ENCODE measurements at places on chromosomes 7 and 10. TPM values are rescaled to one million over a fixed set of nuclear protein-coding genes. Genes with fewer than 3 reads are reported as not detected.

GRCh38 chr7:22664988-22665798 lies 61.8 kb upstream of the IL6 start:
- no peak for DNase-seq

DNA sequence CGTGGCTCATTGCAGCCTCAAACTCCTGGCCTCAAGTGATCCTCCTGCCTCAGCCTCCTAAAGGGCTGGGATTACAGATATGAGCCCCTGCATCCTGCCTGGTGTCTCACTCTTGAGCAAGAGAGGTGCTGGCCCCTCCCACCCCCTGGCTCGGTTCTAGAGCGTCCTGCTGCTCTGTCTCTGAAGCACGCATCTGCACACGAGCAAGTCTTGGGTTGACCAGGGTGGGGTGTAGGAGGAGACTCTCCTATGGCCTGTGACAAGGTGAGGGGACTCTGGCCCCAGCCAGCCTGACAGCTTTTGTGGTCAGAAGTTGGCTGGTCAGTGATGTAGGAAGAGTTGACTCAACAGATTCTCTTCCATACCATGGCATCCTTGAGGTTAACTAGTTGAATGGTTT lies 110.7 kb upstream of the CARD11 start:
- DNase-seq, result no peak

- DNase-seq, result no peak
Measured at GRCh38 chr10:8049045-8049864, 5.2 kb upstream of the GATA3 start.

GRCh38 chr10:132027423-132027983 lies 38.2 kb upstream of the JAKMIP3 start:
- no peak for DNase-seq

GRCh38 chr10:96967847-96968246 lies 135.7 kb downstream of the LCOR start:
- no peak for DNase-seq

DNA sequence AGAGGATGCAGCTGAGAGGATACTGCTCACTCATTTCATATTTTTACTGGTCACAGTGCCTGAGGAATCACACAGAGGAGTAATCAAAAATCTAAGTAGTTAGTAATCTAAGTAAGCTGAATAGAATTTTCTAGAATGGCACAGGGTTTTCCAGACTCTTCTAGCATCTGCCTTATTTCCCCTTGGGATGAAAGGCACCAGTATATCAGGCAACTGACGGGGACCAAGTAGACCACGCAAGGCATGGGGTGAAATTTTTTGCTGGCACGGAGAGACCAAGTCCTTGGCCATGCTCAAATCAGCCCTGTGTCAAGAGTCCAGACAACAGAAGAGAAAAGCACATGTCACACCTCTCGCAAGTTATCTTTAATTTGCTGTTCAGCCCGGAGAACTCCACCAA lies 14.2 kb downstream of the NCOA4 start:
- DNase-seq, result no peak

DNA sequence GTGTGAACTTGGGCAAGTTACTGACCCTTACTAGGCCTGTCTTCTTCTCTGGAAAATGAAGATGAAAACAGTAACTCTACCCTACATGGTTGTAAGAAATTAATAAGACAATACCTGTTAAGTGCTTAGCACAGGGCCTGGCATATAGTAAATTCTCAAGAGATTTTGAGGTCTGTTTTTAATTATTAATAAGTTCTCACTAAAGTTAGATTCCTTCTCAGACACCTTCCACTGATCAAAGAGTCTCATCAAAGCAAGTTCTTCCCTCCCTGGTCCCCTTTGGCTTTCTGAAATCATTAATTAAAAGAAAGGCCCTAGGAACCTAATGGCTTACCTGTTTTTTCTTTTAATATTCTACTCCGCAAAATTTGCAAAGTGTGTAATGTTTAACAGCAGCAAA lies 4.6 kb downstream of the TMEM140 start:
- no peak for DNase-seq

DNA sequence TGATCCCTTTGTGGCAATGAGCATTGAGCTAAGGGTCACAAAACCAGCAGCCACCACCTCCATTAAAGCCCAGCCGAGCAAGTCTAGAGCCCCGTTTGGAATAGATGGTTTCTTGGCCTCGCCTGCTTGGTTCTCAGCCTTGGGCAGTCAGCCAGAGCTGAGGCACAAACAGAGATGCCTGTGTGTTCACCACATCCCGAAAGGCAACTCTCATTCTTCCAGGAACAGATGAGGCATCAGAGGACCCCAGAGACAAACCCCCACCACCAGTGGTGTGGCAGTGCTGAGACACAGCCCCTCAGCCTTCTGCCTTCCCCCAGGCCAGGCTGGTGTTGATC lies 203.3 kb upstream of the ZMIZ1 start:
- no peak for DNase-seq

DNA sequence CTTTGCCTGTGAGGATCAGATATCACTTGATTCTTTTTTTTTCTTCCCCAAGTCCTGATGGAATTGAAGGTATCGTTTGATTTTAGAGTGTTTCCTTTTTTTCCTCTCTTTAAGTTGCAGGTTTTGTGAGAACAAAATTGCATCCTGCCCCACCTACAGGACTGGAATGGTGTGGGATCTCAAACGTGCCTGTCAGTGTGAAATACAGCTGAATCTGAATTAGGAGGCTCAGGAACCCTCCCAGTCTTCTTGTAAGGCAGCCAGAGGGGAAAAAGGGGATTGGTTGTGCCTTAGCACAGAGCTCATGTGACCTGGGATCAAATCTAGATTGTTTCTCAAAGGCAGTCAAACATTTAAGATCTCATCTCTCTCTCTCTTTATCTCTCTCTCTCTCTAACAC lies 32.7 kb upstream of the KLHL7 start:
- no peak for DNase-seq

DNA sequence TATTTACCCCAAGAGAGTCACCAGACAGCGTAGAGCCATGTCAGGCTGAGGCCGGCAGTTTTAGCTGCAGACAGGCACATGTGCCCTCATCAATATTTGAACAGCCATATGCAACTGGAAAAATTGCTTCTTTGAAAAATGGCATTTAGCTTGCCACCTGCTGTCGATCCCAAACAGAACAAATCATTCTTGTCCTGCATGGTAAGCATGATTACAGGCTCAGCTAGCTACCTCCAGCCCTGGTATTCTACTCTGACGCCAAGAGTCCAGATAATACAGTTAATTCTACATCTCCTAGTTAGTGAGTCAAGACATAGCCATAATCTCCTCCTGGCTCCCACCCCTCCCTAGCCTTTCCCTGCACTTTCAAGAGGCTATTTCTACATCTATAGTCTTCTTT lies 7.7 kb downstream of the CREB3L2 start:
- no peak for DNase-seq

DNA sequence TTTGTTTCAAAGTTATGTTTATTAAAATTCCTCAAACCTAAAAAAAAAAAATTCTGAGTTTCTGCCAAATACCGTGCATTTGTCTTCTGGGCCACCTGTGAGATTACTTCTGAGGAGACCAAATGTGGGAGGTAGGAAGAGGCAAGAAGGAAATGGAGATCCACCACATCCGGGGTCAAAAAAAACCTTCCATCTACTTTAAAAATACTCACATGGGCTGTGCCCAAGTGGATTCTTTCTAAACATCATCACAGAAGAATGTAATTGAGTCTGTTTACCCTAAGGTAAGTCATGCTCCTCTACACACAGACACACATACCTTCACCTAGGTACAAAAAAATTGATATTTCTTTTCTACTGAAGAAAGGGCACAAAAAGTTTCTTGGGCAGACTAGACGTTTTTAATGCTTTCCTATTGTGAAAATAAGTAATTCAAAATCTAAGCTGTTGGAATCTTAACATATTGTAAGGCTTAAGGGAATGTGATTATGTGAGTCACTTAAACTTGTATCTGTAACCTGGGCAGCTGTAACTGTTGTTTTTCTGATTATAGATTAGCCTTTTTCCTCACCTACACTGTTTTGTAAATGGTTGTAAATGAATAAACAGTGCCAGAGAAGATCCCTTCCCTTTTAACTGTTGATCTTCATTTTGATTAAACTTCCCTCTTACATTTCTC lies 19.1 kb upstream of the SPOCK2 start:
- DNase-seq, result no peak

GRCh38 chr7:122887198-122887597 lies 938 bp upstream of the CADPS2 start:
- DNase-seq, result no peak

- no peak for DNase-seq
Measured at GRCh38 chr10:1403508-1404322, 333.6 kb downstream of the ADARB2 start.

DNA sequence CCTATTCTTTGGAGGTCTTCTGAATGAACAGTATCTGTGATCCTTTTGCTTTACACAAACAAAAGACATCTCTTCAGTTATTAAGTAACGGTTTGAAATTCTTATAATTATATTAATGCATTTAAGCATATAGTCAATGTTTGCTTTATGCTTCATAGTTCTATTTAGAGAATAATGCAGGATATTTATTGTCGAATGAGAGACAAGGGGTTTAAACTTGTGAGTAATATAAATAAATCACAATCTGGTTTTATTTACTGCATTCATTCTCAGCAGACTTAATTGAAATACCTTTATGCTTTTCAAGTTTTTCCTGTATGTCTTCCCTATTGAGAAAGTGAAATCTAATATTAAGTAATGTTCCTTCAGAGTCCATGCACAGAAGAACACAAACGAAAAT lies 149.5 kb upstream of the LRRN3 start:
- no peak for DNase-seq

DNA sequence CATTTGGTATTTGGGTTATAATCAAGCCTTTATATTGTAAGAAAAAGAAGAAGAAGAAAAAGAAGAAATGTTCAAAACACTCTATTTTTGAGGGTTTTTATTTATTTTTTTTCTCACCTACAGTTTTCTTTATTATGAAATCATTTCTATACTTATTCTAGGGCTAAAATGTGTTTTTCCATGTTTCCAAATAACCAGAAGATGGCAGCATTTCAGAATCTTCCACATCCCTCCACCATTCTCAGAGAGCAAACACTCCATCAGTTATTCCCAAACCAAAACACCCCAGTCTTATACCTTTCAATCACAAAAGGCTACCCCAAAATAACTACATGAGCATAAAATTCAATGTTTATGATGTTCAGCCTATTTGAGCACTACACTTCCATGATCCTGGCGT lies 38.7 kb upstream of the PPP1R17 start:
- no peak for DNase-seq

GRCh38 chr7:128104108-128104742 lies 73.0 kb upstream of the LRRC4 start:
- DNase-seq, result no peak

DNA sequence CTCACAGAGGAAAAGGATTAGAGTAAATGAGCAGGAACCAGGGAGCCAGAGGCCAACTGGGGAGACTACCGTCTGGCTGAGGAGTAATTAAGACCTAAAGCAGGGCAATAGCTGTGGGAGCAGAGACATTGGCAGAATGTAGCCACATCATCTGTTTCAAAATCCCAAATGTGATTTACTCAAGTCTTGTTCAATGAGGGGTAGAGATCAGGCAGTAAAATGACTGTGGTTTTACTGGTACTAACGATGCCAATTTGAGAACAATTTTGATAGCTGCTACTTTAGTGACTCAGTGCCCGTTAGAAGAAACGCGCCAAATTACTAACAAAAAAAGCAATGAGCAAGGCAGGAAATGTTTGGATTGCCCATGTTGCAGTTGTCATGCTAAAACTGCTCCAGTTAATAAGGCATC lies 12.7 kb upstream of the MIOS start:
- DNase-seq, result no peak

GRCh38 chr10:103839519-103839871 lies 15.9 kb downstream of the SH3PXD2A start:
- DNase-seq, result no peak

DNA sequence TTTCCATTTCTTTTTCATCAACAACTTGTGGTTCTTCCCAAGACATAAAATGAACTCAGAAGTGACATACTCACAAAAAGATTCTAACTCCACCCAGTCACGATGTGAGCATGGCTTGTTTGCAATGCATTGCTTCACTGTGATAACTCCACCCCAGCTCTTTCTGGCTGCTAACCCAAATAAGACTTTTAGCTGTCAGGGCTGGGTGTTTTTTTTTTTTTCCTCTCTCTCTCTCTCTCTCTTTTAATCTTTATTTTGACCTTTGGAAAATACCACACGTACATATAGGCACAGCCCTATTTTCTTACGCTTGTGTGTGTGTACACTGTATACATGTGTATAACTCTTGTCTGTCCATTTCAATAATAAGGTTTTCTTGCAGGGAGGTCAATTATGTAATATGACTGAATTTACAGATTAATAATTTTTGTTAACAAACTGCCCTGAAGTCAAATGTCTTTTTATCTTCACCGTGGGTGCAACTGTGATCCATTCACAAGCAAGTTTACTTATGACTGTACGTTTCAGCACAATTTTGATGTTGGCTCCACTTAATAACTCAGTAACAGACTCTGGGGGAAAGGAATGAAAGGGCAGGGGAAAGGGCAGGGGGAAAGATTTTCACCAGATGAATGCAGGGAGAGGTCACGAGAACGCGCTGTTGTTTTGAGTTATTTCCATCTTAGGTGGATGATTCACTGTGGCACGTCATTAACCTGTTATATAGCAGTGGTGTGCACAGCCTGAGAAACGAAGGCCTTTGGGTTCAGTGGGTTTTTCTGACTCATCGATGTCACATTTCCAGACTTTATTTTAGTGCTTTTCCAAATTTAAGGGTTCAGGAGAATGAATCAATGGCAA lies 49.1 kb downstream of the APBB1IP start:
- peak; percentile 79 for DNase-seq

GRCh38 chr7:140456551-140457051 lies 22.7 kb downstream of the MKRN1 start:
- no peak for DNase-seq

DNA sequence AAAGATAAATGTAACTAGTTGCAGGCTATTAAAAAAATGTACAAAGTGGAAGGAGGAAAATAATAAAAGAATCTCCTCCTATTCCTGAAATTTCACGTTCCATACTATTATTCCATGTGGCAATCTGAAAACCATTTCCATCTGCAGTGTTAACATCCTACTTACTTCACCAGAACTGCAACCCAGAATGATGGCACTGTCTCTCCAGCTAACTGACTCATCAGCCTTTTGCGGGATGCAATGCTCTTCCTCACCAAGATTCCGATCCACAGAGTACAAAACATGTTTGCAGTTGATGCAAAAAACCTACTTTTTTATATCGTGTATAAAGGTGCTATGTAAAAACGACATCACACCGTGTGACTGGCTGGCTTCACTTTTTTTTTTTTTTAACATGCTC lies 50.8 kb downstream of the ESYT2 start:
- DNase-seq, result no peak

- no peak for DNase-seq
Measured at GRCh38 chr10:3272300-3272699, 99.7 kb upstream of the PITRM1 start.

Gene GIMAP6
- 36.2 TPM for total RNA-seq

Gene SAP25
- total RNA-seq, result 7.0 TPM

Gene PRPS1L1
- total RNA-seq, result not detected

Gene HOGA1
- total RNA-seq, result not detected

Gene GPR85
- not detected for total RNA-seq

Gene OPN1SW
- total RNA-seq, result not detected
